ENCODE measurements at places on chromosomes 7 and 10.

GRCh38 chr7:43240565-43240964, 128.1 kb downstream of the HECW1 start:
- no peak for DNase-seq

DNA sequence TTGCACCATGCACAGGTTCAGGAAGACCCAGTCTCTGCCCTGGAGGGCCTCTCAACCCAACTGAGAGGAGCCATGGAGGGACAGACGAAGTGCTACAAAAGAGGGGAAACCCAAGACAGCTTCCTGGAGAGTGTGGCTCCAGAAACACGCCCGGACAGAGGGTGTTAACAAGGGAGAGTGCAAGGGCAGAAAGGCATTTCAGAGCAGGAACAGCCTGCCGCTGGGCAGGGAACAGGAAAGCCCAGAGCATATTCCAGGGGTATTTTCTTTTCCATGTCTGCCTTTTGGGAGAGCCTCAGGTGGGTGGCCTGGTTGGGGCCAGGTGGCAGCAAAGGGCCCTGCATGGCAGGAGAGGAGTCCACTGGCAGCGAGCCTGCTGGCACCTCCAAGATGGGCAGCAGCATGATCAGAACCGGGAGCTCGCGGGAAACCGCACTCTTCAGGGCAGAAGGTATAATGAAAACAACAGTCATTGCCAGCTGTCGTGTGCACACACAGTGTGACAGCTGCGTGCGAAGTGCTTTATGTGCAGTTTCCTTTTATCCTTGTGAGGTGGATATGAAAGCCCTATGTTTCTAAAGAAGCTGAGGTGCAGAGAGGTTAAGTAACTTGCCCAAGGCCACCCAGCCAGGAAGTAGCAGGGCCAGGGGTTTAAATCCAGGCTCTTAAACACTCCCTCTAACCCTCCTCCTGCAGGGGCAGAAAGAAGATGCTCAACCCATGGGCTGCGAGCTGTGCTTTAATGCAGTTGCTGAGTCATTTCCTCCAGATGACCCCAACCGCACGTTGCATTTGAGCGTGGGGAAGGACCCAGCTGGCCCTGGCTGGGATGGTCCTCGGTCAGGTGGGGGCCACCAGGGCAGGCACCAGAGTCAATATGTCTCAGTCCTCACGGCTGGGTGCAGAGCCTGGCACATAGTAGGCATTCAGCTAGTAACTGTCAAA, 128.6 kb downstream of the OAT start:
- DNase-seq, result peak; percentile 51

DNA sequence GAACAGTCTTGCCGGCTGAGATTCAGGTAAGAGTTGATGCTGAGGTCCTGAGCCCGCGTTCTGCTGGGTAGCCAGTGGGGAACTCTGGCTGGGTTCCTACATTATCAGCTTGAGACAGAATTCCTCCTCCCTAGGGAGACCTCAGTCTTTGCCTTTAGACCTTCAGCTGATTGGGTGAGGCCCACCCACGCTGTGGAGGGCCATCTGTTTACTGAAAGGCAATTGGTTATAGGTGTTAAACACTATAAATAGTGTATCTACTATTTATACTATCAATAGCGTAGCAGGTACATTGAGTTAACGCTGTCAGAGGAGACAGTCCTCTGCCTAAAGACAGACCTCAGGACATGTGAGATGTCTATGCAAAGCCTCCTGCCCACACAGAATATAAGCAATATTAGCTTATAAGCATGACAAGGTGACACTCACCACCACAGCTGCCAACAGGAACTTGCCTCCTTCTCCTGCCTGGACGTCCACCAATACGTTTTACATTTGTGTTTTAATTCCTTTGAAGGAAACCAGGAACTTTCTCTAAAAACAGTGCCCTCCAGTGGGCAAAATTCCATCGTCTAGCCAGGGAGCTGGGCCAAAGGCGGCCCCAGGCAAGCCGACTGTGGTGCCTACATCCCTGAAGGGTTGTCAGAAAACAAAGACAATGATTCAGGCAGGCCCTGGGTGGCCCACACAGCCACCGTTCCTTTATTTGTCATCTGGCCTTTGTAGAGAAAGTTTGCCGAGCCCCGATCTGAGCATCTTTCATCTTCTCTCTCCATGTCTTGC, 58.8 kb downstream of the INSIG1 start:
- peak; percentile 16 for DNase-seq

- peak; percentile 97 for DNase-seq
Measured at GRCh38 chr7:151592868-151593486, 73.3 kb upstream of the RHEB start.
